ENCODE measurements at places on chromosomes 13 and 19.

DNA sequence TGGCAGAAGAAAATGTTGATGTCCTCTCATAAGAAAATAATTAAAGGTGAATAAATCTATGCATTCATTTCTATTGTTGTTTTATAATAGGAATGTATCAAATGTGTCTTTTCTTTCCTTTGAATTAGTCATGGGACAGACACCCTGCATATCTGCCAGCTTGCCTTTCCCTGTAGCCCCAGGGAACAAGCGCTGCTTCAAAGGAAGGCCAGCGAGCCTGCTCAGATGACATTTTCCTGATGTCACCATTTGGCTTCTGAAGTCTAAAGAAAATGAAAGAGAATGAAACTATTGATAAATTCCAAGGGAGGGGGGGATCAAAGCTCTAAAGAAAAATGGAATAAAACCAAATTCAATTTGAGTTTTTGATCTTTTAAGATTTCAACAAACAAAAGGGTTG, 574.8 kb downstream of the IRS2 start:
- DNase-seq = no peak

DNA sequence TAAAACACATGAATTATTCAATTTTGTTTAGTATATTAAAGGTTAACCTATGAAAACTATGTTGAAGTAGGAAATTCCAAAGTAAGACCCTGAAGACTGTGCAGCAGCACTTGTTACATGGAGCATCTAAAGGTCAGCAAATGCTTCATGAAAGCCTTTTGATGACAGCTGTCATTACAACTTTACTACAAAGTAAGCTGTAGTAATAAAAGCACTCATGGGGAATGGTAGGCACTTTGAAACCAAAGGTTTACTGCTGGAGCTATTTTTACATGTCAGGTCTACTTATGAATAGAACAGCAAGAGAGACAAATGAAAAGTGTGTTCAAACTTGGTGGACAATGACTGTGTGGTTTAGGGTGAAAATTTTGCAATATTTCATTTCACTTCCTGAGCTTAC, 672.5 kb upstream of the PCDH20 start:
- DNase-seq = no peak

GRCh38 chr19:29673451-29674371, 8.4 kb downstream of the PLEKHF1 start:
- DNase-seq = no peak

- DNase-seq = no peak
Measured at GRCh38 chr19:40813182-40813581, 14.2 kb downstream of the EGLN2 start.
